ENCODE measurements at places on chromosomes 12 and 14.

GRCh38 chr14:103143506-103143905 lies 20.2 kb downstream of the TNFAIP2 start:
- DNase-seq, result no peak

GRCh38 chr14:73248108-73248868 lies 11.0 kb downstream of the PAPLN start:
- DNase-seq, result no peak

DNA sequence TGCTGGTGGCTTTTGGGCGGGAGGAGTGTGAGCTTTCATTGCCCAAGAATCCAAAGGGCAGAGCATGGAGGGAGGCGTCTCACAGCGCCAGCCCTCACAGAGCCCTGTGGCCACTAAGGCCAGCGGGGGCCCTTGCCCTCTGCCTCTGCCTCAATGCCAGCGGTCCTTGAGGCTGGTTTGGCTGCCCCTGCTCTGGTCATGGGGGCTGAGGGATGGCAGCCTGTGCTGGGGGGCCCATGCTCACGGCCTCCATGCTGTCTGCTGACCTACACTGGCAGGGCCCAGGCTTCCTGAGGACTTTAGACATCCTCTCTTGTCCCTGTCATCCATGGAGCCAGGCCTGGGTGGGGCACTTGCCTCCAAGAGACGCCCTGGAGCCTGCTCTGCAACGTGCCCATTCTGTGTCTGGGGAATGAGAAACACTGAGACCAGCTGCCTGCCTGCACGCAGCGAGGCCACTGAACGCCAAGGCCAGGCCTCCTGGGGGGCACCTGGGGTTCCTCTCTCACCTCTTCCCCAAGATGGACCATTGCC lies 143.4 kb downstream of the KIF26A start:
- no peak for DNase-seq

DNA sequence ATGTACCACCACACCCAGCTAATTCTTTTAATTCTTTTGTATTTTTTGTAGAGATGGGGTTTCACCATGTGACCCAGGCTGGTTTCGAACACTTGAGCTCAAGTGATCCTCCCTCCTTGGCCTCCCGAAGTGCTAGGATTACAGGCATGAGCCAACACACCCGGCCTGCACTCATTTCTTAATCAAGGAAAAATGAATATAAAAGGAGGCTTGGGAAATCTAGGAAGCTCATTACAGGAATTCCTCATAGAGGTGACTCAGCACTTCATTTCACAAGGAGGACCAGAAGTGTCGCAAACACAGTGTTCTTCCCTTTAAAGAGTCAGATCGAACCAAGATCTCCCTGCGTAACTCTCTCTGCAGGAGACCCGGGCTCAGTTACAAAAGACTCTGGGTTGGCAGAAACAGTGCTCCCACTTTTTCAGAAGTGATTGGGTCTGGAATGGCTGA lies 30.3 kb downstream of the NFKBIA start:
- no peak for DNase-seq

- DNase-seq, result no peak
Measured at GRCh38 chr14:50823051-50823761, 7.8 kb downstream of the NIN start.

GRCh38 chr12:130761537-130762318 lies 45.6 kb upstream of the RIMBP2 start:
- peak; percentile 36 for DNase-seq

GRCh38 chr14:73576391-73576790 lies 7.4 kb downstream of the ACOT2 start:
- no peak for DNase-seq

- DNase-seq, result no peak
Measured at GRCh38 chr12:51632623-51633022, 41.6 kb downstream of the SCN8A start.

- DNase-seq, result no peak
Measured at GRCh38 chr12:60849723-60850122, 1253.9 kb downstream of the SLC16A7 start.

DNA sequence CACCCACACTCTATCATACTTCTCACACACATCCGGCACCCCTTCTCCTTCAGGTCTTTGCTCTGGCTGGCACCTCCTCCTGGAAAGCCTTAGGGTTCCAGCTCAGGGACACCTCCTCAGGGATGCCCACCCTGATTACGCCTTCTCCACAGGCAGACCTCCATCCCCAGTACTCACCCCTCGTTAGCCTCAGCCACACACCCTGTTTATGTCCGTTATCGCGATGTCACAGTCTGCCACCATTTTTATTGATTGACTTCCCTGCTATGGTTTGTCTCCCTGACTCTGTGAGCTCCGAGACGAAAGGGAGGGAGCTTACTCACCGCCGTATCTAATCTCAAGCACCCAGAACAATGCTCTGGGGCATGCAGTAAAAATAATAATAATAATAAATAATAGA lies 191.7 kb upstream of the LHX5 start:
- no peak for DNase-seq

GRCh38 chr12:80711866-80712265 lies 4.4 kb downstream of the MYF6 start:
- DNase-seq, result no peak

DNA sequence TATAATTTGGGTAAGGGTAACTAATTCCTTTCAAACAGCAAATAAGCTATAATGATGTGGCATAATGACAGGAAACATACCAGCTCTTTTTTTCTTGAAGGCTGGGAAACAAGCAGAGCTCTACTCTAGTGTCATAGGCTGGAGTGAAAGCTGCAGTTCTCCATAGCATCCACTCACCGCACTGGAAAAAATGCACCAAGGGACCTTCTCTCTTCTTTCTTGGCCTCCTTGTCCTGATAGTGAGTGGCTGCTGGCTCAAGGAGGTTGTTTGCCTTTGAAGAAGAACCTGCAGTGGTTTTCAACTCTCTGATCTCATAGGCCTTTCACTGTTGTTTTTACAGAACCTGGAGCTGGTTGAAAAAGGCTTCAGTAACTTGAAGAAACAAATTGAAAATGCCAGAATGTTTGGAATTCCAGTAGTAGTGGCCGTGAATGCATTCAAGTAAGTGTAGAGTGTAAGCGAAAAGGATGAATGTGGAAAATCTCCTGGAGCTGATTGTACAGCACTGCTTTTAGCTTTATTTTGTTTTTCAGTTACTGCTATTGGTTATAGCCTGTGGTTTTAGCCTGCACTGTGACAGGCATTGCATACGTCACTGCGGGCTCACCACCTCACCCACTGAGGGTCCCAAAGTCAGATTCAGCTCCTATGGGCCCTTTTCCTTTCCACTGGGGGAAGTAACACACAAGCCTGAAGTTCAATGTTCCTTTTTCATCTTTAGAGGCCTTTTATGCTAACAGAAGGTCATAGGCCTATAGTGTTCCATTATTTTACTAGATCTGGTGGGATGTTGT lies 17.2 kb upstream of the AKAP5 start:
- no peak for DNase-seq

- no peak for DNase-seq
Measured at GRCh38 chr12:53326460-53327185, 5.2 kb upstream of the AAAS start.

DNA sequence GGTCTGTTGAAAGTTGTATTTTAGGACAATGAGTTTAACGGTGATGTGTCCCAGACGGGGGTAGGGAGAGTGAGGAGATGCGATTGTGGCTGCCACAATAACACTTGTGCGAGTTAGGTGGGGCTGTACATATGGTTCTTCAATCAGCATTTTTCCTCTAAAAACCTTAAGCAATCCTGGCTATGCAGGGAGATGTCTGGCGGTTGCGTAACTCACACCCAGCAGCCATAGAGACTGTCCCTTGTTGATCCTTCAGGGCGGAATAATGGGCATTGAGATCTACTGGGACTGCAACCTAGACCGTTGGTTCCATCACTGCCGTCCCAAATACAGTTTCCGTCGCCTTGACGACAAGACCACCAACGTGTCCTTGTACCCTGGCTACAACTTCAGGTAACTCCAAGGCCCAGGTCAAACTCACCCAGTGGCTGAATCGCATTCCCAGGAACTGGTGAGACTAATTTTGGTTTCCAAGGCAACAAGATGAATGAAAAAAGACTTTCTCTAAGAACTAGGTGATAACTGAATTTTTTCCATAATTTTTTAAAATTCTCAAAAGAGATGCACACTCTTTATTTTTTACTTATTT lies 34.6 kb downstream of the P2RX7 start:
- no peak for DNase-seq

GRCh38 chr14:41607966-41608663 lies 1.4 kb downstream of the LRFN5 start:
- no peak for DNase-seq

- no peak for DNase-seq
Measured at GRCh38 chr12:81819991-81820633, 61.0 kb upstream of the PPFIA2 start.

DNA sequence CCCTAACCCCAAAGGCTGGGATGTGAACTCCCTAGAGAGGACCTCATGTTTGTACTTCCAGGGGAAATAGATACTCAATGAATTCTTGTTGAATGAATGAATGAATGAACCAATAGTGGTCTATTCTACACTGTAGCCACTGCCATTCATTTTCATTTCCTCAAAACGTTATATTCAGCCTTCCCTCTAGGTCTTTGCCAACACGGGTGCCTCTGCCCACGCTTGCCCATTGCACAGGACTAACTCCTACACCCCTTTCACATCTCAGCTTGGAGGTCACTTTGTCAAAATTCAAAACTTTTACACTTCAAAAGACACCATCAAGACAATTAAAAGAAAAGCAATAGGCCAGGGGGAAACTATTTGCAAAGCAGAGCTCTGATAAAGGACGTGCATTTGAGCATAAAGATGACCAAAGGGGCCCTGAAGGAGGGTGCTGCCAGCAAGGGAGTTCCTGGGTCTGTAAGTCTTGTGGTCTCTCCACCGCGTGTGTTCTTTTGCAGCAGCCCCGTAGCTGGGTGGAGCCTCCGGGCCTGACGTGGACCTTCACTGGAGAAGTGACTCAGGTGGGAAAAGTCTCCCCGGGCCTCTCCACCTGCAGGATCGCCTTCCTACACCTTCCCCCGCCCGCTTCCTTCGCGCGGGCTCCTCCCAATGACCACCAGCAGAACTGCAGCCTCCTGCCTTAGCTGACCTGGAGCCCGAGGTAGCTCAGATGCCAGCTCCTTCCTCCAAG lies 31.5 kb downstream of the TMEM63C start:
- DNase-seq, result peak; percentile 20

DNA sequence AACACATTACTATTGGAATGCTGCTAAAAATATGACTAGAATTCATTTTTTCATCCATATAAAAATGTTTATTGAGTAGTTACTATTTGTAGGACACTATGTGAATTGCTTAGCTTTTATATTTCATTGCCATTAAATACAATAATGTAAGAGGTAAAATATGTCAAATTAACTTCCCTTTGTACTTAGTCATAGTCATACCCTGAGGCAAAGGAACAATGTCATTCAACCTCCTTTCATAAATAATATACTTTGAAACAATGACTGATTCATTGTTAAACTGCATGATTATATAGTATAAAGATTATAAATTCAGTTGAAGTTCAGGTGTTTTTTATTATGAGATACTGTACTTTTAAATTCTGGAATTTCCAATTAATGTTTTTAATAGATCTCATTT lies 105.2 kb downstream of the GARIN6 start:
- DNase-seq, result no peak

DNA sequence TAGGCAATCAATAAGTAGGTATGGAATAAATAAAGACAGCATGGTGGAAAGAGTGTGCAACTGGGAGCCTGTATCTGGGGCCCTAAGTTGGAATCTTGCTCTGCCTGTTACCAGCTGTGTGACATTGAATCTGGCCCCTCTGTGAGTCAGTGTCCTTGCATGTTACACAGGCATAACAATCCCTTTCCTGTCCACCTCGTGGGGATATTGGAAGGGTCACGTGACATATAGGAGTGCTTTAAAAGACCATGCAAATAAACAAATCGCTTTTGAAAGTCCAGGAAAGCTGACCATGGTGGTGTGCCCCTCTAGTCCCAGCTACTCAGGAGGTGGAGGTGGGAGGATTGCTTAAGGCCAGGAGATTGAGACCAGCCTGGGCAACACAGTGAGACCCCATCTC lies 51.1 kb upstream of the VRK1 start:
- no peak for DNase-seq

GRCh38 chr14:99603471-99604277 lies at the start of gene CCDC85C:
TSS of gene CCDC85C (minus strand) at chr14:99604207. CDS start at chr14:99603959, 248 bp downstream.
- no peak for DNase-seq

DNA sequence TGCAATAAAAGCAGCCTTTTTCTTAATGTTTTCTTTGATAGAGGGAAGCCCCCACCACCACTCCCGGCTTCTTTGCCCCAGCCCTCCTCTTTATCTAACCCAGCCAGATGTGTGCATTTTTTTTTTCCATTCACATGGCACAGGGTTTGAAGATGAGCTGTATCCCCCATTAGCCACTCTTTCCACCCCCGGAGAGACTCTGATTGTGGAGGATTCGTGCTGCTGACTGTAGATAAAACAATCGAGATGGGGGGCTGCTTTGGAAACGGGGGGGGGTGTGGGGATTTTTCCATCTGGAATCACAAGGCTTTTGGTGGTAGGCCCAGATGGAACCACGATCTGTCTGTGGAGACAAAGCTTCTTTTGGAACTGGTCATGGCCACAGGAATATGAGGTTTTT lies 46.2 kb upstream of the VASH1 start:
- no peak for DNase-seq

GRCh38 chr12:12877781-12878455 lies 13.4 kb upstream of the GPRC5A start:
- DNase-seq, result no peak

- no peak for DNase-seq
Measured at GRCh38 chr12:123449249-123449733, 8.6 kb upstream of the SNRNP35 start.

DNA sequence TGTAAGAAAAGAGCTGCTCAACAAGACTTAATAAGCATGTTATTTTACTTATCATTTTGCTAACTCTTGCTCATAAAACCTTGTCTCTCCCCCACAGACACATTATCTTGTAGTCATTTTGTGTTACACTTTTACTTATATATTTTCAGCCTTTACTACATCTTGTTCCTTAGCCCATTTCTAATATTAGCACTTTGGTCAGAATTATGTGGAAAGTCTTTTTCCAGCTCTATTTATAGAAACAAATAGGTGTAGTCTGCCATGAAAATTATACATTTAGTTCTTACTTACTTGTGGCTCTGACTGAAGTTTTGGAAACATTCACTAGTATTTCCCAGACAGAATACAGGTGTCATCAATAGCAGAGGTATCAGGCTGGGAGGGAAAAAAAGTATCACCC lies 76.1 kb downstream of the TMEM116 start:
- no peak for DNase-seq

DNA sequence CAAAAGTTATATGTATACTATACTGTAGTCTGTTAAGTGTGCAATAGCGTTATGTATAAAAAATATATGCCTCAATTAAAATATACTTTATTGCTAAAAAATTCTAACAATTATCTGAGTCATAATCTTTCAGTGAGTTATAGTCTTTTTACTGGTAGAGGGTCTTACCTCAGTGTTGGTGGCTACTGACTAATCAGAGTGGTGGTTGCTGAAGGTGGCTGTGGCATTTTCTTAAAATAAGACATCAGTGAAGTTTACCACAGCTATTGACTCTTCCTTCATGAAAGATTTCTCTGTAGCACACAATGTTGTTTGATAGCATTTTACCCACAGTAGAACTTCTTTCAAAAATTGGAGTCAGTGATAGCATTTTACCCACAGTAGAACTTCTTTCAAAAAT lies 23.4 kb downstream of the POLR3B start:
- DNase-seq, result no peak

GRCh38 chr12:50799908-50800307 lies 36.0 kb downstream of the ATF1 start:
- DNase-seq, result no peak
